Memory B cell (primary cell): ENCODE measurements at places on chromosomes 12 and 14.
A peak's percentile ranks its signal among the peaks of the same experiment; 100 is the strongest.

DNA sequence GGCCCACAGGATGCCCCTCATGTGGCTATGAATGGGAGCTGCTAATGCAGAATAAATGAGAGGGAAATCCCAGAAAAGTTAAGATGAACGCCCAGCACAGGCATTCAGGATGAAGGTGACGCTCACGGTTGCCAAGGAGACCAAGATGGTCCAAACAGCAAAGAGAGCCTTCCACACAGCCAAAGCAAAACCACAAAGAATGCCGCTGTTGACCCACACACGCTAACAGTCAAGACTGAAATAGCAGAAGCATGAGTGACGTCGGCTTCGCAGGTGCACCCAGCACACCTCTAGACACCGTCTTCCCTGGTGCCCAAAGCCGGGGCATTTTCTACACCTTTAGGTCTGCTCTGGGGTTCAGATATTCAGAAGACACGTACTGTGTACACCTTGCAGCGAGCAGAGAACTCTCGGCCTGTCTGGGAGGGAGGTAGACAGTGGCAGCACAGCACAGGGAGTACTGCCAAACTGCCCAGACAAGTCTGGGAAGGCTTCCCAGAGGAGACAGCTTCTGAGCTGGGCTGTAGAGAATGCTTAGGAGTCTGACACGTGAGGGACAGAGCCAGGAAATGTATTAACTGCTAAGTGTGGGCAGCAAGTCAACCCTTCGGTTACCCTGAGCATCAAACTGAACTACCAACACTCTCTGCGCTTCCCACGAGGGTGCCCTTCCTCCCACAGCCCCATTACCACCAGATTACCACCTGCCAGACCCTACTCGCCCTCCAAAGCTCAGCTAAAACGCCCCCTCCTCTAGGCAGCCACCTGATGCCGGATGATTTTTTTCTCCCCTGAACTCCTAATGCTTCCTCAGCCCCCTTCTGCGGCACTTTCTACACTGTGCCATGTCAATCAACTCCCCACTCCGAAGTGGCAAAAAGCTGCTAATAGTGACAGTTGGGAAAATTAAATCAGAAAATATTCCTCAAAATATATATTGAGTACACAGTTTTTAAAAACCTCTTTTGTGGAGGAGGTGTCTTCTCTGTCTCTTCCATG lies 50.1 kb downstream of the CCDC88C start:
- peak; percentile 76 for DNase-seq

GRCh38 chr12:30695199-30696102 lies at the start of gene IPO8:
Gene IPO8 (minus strand): TSS chr12:30695869. CDS start chr12:30695647, 222 bp downstream.
- peak; percentile 73 for DNase-seq

GRCh38 chr14:95896498-95897135 lies 20.0 kb downstream of the TUNAR start:
- DNase-seq: no peak

DNA sequence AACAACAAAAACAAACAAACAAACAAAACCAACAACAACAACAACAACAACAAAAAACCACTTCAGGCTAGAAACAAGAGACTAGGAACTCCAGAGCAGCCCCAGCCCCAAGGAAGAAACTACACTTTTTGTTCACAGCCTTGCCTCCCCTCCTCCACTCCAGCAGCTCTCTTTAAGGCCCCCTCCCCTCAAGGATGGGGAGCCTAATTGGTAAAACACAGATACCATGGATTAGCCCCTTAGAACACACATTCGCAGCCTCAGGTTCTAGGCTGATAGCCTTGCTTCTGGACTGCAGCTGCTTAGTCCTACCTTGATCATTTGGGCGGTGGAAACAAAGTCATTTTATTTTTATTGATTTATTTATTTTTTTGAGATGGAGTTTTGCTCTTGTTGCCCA lies 11.9 kb upstream of the AVIL start:
- no peak for DNase-seq

- peak; percentile 26 for DNase-seq
Observed at GRCh38 chr12:12379831-12380730, 23.2 kb downstream of the BORCS5 start.

GRCh38 chr14:101224356-101225156 lies 321.0 kb upstream of the RTL1 start:
- no peak for DNase-seq

- DNase-seq: no peak
Observed at GRCh38 chr12:126400831-126401230, 1335.6 kb downstream of the AACS start.

DNA sequence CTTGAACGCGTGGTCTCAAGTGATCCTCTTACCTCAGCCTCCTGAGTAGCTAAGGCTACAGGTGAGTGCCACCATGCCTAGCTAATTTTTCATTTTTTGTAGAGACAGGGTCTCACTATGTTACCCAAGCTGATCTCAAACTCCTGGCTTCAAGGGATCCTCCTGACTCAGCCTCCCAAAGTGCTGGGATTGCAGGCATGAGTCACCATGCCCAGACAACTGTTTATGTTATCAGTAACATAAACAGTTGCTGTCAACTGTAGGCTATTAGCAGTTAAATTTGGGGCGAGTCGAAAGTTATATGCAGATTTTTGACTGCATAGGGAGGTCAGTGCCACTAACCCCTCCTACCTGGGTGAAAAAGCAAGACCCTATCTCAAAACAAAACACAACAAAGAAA lies 26.2 kb upstream of the LRRK2 start:
- no peak for DNase-seq

DNA sequence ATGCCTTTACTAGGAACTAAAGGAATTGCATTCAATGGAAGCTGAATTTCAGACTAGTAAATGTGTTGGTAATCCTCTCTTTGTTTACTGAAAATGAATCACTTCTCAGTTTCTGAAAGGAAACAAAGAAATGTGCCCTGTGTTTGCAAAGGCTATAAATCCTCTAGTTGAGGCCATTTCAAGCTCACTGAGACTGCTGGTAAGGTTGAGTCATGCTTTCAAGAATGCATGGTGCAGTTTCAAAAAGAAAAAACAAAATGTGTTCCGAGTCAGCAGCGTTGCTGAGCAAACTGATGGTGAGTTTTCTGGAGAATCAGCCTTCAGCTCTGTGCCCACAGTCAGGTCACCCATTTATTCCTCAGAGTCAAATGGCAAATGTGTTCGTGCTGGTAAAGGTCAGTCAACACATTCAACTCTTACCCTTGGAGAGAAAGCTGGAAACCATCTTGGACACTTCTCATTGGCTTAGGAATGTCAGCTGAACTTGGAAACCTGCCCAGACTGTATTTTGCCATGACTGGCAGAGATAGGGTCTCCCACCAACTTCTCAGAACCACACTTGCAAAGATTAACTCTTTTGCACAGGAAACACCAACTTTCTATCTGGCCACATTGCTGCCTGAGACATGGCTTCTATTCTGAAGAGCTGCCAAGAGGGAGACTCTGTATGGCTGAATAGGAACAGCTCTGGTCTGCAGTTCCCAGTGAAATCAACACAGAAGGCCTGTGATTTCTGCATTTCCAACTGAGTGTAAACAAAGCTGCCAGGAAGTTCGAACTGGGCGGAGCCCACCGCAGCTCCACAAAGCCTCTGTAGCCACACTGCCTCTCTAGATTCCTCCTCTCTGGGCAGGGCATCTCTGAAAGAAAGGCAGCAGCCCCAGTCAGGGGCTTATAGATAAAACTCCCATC lies 484.4 kb downstream of the ATP23 start:
- no peak for DNase-seq

GRCh38 chr14:90427848-90428426 lies 31.1 kb downstream of the CALM1 start:
- DNase-seq: no peak

DNA sequence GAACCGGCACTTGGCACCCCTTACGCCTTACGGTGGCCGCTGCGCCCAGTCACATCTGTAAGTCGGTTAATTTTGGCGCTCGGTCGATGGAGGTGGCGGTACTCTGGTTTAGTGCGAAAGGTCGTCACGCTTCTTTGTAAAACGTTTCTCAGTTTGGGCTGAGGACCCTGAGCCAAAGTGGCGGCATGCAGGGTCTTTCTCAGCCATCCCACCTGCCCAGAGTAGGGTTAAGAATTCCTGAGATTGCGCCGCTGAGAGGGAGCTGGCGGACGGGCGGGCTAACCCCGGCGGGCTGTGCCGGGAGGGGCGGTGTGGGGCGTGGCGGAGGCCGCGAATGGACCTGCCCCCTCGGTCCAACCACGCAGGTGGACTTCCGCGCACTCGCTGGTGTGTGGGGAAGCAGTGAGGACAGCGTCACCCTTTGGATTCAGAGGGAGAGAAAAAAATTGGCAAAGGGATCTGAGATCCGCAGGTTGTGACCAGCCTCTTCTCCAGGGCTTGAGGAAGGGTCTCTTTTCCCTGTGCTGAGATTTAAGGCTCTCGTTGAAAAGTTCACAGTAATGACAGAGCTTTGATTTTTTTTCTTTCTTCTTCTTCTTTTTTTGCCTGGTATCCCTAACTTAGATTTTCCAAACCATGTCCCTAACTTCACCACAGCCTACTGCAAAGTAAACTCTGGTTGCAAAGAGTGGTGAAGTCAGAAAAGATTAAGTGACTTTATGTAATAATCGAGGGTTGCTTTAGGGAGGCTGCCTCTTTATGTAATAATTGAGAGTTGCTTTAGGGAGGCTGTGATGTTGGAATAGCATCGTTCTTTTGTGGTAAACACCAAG lies 602 bp upstream of the FBXO33 start:
- DNase-seq: peak; percentile 69

- DNase-seq: no peak
Observed at GRCh38 chr12:70748809-70749208, 111.6 kb upstream of the PTPRB start.

DNA sequence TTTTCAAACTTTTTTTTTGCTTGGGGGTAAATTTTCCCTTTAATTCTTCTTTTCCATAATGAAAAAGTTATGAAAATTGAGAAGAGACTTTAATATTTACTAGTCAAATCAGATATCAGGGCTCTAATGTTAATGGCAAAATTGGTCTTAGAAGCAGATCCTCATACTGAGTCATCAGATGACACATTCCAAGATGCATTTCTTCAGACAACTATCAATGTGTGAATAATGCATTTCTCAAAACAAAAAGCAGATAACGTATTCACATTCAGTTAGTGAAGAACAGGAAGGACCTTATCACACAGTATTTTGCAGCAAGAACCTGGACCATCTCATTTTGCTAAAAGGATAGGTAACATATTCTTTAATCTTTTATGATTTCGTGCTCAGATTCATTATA lies 130.7 kb downstream of the GPHN start:
- no peak for DNase-seq

GRCh38 chr14:54556535-54556934 lies 10.4 kb upstream of the SAMD4A start:
- no peak for DNase-seq

GRCh38 chr12:119936705-119937311 lies 52.2 kb upstream of the BICDL1 start:
- no peak for DNase-seq

DNA sequence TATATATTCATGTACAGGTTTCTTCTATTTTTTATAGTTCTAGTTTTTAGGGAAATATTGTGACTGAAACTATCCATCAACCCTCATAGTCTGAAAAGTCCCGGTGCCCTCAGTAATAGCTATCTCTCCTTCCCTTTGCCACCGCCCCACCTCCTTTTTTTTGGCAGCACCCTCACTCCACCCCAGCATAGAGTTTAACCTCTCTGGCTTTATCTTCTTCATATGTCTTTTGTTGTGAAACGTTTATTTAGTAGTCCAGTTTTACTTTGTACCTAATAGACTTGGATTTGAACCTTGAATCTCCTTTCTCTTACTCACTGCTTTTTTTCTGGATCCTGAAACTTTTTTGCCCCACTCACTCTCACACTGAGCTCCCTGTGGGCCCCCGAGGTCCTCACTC lies 109.5 kb downstream of the BBS10 start:
- no peak for DNase-seq

GRCh38 chr14:96221109-96221650 lies 16.5 kb downstream of the BDKRB2 start:
- DNase-seq: no peak

- DNase-seq: no peak
Observed at GRCh38 chr12:124401704-124402221, 106.9 kb downstream of the RFLNA start.

DNA sequence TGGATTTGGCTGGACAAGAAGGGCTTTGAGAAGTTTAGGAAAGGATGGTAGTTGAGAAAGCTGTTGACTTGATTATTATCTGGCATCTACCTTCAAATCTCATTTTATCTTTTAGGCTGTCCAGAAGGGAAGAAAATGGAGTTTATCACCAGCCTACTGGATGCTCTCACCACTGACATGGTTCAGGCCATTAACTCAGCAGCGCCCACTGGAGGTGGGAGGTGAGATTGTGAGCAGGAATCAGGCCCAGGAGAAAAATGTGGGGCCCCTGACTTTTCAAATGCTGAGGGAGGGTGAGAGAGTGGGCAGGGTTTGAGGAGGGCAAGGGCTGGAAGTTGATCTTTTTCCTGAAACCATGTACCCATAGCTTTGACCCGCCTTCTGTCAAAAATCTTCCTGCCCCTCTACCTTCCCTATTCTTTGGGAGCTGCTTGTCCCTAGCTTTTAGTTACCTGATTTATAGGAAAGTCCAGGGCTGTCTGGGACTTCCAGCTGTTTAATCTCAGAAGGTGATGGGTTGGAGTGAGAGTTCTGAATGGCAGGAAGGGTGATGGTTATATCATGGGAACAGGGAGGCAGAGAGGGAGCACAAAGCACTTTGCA lies 134.2 kb downstream of the SMOC1 start:
- DNase-seq: no peak

GRCh38 chr14:66003082-66003730 lies 483.0 kb upstream of the CCDC196 start:
- DNase-seq: no peak
